ENCODE measurements at places on chromosomes 3 and 15.

DNA sequence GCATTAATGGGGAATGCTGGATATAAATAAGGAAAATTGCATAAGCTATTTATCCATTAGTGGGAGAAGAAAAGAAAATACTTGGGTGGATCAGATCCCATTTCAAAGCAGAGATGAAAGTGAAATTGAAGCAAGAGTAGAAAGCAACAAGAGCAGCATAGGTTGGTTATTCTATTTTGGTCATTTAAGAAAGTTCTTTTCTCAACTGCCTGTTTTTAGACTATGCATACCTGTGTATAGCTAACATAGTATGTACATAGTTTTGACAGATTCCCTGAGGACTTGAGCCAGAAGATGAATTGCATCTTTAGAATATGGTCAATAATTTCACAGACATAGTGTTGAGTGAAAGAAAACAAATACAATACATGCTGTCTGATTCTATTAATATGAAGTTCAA, 29.0 kb upstream of the DENND4A start:
- DNase-seq: no peak

GRCh38 chr3:172065527-172065926, 26.1 kb downstream of the FNDC3B start:
- peak; percentile 31 for DNase-seq

- DNase-seq: no peak
Measured at GRCh38 chr3:138360869-138361525, 12.6 kb downstream of the MRAS start.

DNA sequence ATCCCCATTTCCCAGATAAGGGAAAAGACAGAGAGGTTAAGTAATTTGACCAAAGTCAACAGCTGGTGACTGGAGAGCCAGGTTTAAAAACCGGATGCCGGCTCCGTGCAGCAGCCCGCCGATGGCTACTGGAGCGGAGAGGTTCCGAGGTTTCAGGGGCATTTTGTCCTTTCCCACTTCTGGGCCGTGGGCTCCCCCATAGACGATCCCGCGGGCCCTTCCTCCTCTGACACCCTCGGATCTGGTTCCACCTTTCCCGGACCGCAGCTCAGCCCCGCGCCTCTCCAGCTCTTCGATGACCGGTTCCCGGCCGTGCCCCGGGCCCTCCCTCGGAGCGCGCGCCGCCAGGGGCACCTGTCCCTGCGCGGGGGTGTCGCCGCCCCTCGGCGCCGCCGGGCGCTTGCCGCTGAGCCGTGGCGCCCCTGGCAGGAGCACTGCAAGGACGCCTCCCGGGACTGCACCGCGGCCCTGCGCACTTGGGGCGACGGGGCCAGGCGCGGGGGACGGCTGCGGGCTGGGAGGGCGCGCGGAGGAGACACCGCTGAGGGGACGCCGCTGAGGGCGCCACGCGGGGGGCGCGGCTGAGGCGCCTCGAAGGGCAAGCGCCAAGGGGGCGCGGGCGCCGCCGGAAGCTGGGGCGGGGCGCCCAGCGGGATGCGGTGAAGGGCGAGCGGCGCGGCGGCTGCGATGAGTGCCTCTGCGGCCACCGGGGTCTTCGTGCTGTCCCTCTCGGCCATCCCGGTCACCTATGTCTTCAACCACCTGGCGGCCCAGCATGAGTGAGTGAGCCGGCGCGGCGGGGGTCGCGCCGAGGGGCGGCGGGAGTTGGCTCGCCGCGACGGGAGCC, at the start of gene TM6SF1:
TSS of gene TM6SF1 (plus strand) at position 652 of the 847 bp plus-strand sequence. CDS start at position 688, 36 bp downstream.
- peak; percentile 23 for DNase-seq

DNA sequence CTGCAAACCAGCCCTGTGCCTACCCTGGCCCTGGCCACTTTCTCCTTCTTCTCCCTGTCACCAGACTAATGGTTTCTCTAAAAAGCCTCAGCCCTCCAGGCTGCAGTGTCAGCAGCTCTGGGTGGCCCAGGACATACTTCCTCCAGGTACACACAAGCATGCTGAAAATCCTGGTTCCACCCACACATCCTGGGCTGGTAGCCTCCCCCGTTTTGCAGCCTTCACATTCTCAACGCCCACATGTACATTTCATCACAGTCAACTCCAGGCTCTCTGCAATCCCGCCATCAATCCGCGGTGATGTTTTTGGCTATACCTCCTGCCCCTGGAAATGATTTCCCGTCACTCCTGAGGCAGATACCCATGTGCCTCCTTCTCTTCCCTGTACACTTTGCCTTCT, 59.4 kb downstream of the MAGEF1 start:
- DNase-seq: no peak

- DNase-seq: no peak
Measured at GRCh38 chr3:123467046-123467445, 18.2 kb upstream of the ADCY5 start.

- no peak for DNase-seq
Measured at GRCh38 chr3:177525987-177526712, 328.9 kb upstream of the TBL1XR1 start.

DNA sequence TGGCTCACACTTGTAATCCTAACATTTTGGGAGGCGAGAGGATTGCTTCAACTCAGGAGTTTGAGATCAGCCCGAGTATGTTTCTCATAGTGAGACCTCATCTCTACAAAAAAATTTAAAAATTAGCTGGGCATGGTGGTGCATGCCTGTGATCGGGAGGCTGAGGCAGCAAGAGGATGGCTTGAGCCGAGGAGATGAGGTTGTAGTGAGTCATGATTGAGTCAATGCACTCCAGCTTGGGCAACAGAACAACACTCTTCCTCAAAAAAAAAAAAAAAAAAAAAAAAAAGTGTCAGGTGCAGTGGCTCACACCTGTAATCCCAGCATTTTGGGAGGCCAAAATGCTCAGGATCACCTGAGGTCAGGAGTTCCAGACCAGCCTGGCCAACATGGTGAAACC, 2.4 kb downstream of the RPL39L start:
- DNase-seq: no peak

DNA sequence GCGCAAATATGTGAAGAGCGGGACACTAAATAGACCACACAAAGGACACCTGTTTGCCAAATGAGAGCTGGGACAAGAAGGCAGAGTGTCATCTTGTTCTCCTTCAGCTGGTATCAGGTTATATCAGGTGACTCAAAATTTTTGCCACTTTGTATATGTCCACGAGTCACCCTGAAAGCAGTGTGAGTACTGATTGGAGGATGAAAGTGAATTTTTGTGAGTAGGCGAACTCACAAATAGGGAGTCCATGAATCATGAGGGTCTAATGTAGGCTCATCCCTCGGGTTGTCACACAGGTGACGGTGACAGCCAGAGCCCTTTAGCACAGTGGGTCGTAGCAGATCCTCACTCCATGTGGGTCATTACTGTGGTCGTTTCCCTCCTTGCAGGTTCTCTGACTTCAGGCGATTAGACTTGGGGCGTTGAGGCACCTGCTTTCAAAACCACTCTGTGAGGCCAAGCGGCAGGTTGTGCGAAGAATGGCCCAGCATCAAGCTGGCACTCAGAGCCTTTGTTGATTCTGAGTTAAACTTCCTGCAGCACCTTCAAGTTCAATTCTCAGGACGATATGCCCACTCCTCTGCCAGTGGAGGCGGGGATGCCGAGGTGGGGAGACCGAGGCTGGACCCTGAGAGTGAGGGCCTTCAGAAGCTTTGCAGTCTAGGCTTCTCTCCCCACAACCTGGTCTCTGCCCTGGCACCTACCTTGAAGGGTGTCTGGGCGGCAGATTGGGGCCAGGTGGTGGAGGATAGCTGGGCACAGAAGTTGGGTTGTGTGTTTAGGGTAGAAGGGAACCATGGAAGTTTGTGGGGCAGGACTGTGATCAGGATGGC, 173.8 kb downstream of the SMAD6 start:
- DNase-seq: no peak

DNA sequence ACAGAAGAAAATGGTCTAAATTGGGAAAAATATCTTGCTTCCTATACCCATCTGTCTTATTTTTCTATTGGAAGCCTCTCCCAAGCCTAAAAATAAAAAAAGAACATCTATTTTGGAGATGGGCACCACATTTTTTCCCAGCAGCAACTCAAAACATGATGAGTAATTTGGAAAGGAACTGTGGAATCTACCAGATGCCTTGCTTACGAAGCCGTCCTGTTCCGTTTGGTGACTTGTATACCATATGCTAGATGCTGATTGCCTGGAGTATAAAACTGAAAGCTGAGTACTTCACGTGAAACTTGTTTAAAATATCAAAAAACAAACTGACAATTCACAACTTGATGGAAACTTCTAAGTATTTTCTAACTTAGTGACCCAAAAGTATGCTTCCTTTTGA, 491.0 kb downstream of the ROBO2 start:
- DNase-seq: no peak

DNA sequence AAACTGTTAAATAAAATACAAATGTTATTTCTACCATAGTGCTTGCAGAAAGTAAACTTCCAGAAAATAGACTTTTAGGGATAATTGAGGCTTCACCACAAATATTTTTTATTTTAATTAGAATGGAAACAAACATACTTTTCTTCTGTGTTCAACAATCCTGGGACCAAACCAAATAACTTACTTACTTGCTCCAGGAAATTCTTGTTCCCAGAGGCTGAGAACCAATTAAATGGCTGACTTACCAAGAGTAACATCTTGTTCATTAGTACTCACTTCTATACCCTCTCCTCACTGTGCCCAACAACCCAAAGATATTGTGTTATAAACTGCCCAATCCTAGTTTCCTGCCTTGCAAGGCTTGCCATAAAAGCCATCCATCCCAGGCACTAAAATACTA, 172.2 kb upstream of the PFN2 start:
- DNase-seq: no peak

- DNase-seq: peak; percentile 17
Measured at GRCh38 chr15:63918317-63918672, 84.5 kb upstream of the HERC1 start.
